ENCODE measurements at places on chromosomes 7 and 10.

DNA sequence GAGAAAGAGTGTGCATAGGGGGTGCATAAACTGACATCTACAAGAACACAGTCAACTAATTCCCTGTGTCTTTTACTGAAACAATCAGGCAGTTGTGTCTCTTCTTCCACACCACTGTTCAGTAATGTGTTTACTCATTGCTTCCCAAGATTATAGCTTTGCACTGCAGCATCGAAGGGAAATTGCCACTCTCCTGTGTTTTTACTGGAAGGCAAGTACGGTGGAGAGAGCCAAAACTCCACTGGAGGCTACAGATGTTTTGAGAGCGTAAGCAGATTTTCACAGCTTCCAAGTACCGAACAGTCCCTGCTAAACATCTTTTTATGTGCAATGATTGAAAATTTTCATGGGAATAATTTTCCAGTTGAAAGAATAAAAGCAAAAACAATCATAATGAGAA is 510.5 kb upstream of the AKR1E2 start:
- no peak for DNase-seq

DNA sequence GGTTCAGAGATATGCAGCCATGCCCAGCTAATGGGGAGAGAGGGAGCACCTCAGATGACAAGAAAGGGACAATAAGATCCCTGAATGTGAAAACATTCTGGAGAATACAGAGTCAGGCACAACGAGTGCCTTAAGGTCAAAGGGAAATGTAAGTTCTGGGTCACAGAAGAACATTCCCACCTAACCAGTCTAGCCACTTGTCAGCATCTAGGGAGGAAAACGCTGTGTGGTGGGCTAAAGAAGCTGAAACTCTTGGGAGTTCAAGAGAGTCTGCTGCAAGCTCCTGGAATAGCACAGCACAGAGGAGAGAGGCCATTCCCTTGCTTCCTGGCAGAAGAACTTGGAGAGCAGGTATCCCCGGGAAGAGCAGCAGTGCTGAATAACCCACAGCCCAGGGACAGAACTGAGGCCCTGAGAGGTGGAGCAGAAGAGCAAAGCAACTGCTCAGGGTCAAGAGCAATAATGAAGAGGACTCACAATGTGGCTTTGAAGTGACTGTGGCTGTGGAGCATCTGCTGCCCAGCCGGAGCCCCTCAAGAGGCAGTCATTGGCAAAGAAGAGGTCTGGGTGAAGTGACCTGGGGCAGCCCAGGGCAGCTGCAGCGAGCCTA is 182.3 kb downstream of the NPSR1 start:
- no peak for DNase-seq

- no peak for DNase-seq
These were observed 97.6 kb upstream of the CTTNBP2 start for GRCh38 chr7:117970801-117971200.

GRCh38 chr10:79293841-79294581 is 53.3 kb upstream of the PPIF start:
- no peak for DNase-seq

GRCh38 chr7:55569269-55569663 is 3.0 kb downstream of the VOPP1 start:
- DNase-seq = no peak

DNA sequence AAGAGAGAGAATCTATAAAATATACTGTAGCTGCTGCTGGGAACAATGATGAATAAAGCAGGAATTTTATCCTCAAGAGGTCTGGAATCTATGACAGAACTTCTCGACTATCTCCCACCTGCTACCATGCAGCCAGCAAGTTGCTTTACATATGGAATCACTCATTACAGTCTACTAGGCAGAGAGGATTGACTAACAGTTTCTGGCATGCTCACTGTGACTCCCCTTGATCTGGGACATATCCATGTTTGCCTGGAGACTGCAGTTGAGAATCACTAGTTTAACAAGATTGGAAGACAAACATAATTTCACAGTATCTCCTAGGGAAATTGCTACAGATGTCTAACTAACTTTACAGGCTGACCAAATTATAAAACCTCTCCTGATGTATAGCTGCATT is 13.3 kb downstream of the GPR37 start:
- DNase-seq = no peak

- no peak for DNase-seq
These were observed 124.0 kb downstream of the DKK1 start for GRCh38 chr10:52438119-52438518.

DNA sequence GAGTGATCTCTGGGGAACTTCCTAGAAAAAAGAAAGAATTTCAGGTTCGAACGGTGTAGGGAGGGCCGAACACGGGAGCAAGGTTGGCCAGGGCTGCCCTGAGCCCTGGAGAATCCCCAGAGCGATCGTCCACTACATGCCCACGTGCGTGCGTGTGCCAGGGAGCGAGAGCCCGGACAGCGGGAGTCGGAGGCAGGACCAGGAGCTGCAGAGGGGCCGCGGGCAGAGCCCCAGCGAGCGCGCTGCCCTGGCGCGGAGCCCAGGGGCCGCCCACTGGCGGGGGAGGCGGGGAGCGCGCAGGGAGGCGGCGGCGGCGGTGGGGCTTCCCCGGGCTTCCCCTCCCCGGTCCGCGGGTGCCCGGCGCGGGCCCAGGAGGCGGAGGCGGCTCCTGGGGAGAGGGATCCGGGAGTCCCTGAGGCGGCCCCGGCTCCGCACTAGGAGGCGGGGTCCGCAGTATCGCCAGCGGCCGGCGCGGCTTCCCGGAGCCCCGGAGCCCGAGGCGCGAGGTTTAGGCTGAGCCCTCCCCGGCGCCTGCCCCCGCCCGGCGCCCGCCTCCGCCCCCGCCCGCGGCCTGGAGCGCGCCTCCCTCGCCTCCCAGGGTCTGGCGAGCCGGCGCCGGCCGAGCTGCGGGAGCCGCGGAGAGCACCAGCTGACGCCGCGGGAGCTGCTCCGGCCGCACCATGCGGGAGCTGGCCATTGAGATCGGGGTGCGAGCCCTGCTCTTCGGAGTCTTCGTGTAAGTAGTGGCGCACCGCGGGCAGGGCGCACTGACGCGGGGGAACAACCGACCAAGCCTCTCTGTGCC is at the start of gene PLPP4:
PLPP4 (plus strand) TSS at position 602 of the 805 bp plus-strand sequence; CDS start at position 681, 79 bp downstream.
- DNase-seq = no peak

GRCh38 chr10:74738985-74739567 is 87.3 kb upstream of the KAT6B start:
- no peak for DNase-seq

GRCh38 chr7:24718977-24719491 is 38.2 kb downstream of the GSDME start:
- peak; percentile 71 for DNase-seq

GRCh38 chr10:15858861-15859281 is 1.4 kb downstream of the MINDY3 start:
- DNase-seq = no peak

GRCh38 chr10:117431160-117431559 is 55.9 kb upstream of the PDZD8 start:
- DNase-seq = no peak

DNA sequence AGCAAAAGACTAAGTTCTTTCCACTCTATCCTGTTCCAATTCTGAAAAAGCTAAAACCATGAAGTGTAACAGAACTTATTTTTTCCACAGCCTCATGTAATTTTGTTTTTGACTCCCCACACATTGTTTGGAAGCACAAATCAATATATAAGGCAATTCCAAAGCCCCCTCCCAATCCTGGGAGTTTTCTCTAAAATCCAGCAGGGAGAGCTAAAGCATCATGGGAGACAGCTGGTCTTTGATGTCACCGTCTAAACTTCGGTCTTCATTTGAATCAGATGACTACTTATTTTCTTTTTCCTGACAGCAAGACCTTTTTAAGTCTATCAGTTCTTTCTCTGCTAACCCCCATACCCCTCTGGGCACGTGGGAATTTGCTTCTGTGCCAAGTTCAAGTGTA is 33.3 kb upstream of the PON1 start:
- no peak for DNase-seq

DNA sequence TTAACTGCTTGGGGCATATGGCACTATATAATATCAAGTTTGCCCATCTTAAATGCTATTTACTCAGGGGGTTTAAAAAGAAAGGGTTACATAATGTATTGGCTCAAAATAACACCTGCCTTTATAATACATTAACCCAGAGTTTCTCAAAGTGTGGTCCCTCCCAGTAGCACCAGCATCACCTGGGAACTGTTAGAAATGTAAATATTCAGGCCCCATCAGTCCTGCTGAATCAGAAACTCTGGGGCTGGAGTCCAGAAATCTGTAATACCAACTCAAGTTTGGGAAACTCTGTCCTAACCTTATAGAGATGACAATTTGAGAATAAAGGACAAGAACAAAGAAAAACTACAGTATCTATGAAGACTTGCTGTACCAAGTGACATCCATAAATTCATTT is 270.7 kb downstream of the PARD3 start:
- DNase-seq = no peak

DNA sequence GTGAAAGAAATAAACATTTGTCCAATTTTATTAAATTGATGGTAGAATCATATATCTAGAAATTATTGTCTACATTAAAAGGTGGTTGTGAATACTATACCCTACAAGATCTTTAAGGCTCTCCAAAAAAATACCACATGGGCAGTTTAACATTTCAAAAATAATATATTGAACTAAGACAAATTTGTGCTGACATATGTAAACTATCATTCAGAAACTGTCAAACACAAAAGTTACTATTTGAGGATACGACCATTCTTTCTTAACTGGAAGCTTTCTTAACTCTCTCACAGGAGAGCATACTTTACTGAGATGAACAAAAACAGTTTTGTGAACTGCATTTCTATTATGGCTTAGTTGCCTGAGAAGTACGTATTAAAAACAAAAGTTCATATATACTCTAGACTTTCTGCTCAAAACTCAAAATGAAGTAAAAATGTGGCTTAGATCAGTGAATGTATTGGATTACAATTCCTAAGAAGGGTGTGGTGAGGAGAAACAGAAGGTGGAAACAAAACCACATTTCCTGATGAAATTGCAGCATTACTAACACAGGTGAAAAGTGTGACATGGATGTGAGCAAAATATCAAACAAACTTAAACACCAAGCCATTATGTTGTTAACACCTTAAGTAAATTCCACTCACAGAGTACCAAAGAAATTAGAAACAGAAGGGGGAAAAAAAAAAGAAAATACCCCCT is 138.5 kb downstream of the SEMA3A start:
- DNase-seq = no peak

GRCh38 chr10:18738835-18739234 is 79.6 kb downstream of the ARL5B start:
- no peak for DNase-seq

DNA sequence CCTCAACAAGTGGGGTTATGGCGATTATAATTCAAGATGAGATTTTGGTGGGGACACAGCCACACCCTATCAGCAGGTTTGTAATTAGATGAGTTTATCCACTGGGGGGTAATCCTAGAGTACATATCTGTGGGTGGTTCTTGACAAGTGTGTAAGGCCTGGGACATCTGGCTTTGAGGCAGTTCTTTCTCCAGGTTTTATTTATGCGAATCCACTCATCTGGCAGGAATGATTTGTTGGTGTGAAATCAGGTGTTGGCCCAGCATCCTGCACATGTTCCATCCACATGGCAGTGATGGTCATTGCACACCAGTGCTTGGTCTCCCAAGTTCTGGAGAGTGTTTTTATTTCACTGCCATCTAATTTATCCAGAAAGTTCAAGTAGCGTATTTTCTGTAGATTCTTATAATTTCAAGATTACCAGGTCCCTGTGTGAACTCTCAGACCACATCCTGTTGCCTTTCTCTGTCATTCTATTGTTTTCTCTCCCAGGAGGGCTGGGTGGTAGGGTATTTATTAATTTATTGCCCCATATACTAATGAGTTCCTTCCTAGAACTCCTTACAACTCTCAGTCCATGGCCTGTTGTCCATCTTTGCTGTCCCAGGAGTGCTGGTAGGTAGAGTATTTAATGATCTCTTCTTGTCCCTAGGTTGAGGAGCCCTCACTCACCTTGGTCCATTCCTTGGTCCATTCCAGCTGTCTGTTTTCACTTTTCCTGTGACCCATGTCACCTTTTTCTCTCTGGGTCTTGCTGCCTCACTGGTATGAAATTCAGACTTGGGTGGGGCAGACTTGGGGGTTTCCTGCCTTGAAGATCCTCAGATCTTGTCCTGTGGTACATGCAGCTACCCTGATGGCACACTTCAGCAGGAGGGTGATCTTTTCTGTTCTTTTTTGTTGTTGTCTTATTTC is 10.4 kb downstream of the RALA start:
- DNase-seq = no peak

DNA sequence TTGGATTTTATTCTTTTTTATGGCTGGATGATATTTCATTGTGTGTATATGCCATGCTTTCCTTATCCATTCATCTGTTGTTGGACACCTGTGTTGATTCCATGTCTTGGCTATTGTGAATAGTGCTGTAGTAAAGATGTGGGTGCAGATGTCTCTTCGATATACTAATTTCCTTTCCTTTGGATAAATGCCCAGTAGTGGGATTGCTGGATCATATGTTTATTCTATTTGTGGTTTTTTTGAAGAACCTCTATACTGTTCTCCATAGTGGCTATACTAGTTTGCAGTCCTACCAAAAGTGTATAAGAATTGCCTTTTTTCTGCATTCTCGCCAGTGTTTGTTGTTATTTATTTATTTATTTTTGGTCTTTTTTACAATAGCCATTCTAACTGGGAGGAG is 159.8 kb downstream of the WNT2 start:
- DNase-seq = no peak

- DNase-seq = no peak
These were observed 1.1 kb upstream of the ZNF503 start for GRCh38 chr10:75402486-75403143.

DNA sequence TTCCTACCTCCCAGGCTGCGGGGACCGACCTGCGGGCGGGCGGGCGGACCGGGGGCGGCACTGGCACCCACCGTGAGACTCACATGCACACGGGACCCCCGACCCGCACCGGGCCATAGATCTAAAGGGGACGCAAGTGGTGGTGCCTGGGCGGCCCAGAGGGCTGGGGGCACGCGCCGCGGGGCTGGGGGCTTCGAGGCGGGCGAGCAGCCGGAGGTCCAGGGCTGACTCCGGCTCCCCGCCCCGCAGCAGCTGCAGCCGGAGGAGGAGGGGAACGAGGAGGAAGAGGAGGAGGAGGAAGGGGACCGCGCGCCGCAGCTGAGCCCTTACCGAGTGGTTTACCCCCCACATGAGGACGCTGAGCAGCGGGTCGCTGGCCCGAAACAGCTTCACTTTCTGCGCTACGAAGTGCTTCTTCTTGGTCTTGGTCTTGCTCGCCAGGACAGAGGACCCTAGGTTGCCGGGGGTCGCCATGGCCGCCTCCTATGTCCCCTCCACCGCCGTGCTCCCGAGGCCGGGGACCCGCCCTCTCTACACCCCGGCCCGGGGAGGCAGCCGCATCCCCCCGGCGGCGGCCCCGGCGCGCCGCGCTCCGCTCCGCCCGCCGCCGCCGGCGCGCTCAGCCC is 412 bp downstream of the PIP4K2A start:
- no peak for DNase-seq

DNA sequence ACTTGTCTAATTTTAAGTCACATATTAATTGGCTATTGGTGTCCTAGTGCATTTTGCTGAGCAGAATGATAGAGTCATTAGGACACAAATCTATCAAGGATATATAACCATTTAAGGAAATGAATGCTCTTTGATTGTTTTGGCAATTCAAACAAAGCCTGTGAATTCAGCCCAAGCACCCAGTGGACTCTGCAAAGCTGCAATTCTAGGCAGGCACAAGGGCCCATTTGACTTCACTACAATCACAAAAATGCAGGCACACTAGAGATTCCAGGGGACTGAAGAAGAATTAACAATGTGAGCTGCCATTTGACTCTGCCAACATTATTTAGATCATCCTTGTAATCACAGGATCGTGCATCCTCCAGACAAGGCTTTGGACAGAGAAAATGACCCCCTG is 544.2 kb upstream of the PHF14 start:
- DNase-seq = no peak

GRCh38 chr7:45973725-45974532 is 52.9 kb upstream of the IGFBP3 start:
- no peak for DNase-seq

GRCh38 chr7:71925663-71926062 is 486.5 kb downstream of the CALN1 start:
- no peak for DNase-seq
